ENCODE measurements at places on chromosomes 12 and 14.

DNA sequence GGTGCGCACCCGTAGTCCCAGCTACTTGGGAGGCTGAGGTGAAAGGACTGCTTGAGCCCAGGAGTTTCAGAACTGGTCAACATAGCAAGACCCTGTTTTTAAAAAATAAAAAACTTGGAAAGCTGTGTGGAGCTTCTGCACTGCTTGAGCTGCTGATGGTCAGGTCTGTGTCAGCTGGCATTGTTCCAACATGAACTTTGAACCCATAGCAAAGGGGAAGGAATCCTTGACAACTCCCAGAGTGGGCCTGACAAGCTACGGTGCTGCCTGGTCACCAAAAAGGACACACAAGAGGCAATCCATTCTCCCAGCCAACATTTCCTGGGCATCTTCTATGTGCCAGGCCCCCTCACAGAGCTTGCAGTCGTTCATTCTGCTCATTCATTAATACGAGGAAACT lies 16.4 kb upstream of the LTBP2 start:
- DNase-seq, result no peak

GRCh38 chr14:46820291-46820690 lies 168.7 kb upstream of the RPL10L start:
- DNase-seq, result no peak

DNA sequence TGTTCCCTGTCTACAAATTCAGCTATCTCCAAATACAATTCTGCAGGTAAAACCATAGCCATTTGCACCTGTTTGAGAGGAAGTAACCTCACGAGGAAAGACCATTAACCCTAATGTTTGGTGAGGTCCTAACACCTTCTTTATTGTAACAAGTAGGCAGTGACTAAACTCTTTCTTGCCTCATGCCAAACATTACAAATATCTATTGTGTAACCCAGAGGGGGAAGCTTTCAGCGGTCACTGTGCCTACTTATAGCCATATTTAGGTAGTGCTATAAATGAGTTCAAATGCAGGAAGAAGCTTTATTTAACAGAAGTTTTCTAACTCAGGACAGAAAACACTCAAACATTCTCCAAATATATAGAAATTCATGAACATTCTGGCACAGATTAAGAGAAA lies 252.7 kb downstream of the LRFN5 start:
- DNase-seq, result no peak

DNA sequence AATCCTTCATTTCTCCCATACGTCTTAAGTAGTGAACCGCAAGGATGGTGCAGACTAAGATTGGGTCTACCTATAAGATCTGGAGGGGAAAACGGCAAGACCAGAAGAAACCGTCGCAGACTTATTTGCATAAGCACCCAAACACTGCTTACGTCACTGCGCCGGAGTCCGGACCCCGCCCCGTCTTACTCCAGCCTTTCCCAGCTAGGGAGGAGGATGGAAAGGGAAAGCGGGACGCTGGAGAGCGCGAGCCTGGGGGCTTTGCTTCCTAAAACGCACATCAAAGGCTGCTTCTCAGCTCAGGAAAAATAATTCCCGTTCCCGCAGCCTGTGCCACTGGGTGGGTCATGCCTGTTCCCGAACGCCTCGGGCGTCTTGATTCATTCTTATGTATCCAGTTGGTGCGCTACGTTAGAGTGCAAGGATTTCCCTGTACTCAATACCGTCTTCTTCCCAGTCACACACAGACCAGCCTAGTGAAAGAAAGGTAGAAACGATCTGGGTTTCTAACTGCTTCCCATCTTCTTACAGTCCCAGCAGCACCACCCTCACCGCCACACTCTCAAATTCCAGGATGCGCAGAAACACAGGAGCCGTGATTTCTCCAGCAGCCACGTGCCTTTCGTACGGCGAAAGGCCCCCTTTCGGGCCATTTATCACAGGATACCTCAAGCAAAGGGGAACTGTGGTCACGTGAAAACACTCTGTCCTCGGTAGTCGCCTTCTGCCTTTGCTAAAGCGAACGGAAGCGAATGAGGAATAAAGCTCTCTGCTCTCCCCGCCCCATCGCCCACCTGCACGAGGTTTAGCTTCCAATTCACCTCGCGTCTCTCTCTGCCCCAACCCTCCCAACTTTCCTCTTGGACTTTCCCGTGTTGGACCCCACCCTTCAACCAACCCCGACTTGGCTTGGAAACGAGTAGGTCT lies 1.1 kb downstream of the SLC6A15 start:
- no peak for DNase-seq

- DNase-seq, result no peak
Measured at GRCh38 chr14:65339866-65340265, 72.7 kb upstream of the FUT8 start.

GRCh38 chr12:3842517-3842916 lies 30.7 kb downstream of the PARP11 start:
- DNase-seq, result no peak

GRCh38 chr12:75809746-75810145 lies 221.8 kb downstream of the PHLDA1 start:
- no peak for DNase-seq

DNA sequence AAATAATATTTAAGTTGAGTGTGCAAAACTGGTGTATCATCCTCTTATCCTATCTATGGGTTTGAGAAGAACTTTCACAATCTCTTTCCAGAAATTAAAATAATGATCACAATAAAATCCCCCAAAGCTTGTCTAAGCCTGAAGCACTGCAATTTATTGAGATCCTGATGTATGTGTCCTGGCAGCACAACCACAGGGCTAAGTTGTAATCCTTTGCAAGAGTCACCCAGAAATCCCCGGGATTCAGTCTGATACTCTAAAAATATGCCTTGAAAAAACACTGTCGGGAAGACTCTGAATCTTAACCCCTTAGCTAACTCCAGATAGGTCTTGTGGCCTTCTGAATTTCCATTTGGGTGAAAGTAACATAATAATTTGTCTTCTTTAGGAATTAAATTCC lies 40.3 kb upstream of the STXBP6 start:
- no peak for DNase-seq

Measured in KG1 (cell line).